A549 treated with RU486 at 1 μM for 4 hours (cell line): ENCODE measurements at places on chromosomes 3 and 15. TPM values are rescaled to one million over a fixed set of nuclear protein-coding genes. Genes with fewer than 3 reads are reported as not detected.

The ECE2 gene
- total RNA-seq = not detected in 5 replicates

The NRROS gene
- total RNA-seq = not detected in 5 replicates

The MASP1 gene
- total RNA-seq = 0.14 to 0.46 TPM in 2 of 5 replicates, not detected in the others

The YEATS2 gene
- total RNA-seq = 9.3 to 12.7 TPM (median 11.8 TPM) in 5 replicates

The POPDC2 gene
- 0.11 to 1.3 TPM (median 0.24 TPM) in 5 replicates for total RNA-seq

The FBXO40 gene
- total RNA-seq = not detected in 5 replicates

The SH3GL3 gene
- 0.46 to 0.96 TPM (median 0.57 TPM) in 5 replicates for total RNA-seq
